ENCODE measurements at places on chromosomes 1 and 21.

DNA sequence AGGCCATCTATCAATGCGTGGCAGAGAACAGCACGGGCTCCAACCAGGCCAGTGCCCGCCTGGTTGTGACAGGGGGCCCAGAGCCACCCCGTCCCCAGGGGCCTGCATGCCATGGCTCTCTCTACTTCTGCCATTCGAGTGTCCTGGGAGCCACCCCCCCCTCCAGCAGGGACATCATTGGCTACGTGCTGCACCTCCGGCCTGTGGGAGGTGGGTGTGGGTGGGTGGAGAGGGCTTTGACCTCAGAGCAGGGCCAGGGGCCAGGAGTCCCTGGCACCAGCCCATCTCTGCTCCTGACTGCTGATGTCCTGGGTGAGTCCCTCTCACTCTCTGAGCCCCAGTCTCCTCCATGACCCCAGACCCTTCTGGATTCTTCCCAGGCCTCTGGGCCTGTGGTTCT, 25.3 kb downstream of the SLC27A3 start:
- DNase-seq, result no peak

DNA sequence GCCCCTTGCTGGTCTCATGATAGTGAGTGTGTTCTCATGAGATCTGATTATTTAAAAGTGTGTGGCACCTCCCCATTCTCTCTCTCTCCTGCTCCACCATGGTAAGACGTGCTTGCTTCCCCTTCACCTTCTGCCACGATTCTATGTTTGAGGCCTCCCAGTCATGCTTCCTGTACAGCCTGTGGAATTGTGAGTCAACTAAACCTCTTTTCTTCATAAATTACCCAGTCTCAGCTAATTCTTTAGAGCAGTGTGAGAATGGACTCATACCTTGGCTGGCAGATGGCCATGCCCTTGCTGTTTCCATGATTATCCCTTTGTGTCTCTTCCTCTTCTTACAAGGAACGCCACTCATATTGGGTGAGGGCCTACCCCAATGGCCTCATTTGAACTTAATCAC, 40.3 kb downstream of the PSMG1 start:
- DNase-seq, result no peak

DNA sequence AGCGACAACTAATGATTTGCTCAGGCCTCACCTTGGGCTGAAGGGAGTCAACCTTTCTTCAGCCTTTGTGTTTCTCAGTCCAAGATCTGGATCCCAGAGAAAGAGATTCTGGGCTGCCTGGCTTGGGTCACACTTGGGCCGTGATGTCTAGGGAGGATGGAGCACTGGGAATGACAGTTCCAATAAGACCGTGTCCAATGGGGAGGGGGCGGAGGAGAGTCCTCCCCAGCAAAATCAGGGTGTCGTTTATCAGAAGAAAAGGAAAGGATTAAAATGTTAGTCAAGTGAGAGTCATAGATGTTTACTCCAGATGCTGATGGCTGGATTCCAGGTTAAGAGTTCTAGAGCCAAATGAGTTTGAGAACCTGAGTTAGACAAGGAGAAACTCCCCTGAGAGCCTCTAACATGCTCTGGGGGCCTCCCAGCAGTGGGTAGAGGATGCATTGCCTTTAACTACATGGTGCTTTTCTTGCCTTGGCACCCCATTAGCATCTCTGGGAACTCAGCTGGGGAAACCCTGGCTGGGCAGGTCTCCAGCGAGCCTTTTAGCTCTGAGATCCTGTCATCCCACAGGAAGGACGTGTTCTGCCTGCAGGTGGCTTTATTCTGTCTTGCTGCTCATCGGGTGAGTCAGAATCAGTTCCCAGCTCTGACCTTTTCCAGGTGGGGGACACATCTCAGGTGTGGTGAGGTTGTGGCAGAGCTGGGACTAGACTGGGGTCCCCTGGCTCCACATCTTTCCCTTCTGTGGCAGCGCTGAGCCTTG, 22.2 kb downstream of the NIPAL3 start:
- DNase-seq, result no peak

GRCh38 chr21:34148826-34149558, 75.6 kb downstream of the MRPS6 start:
- DNase-seq, result no peak

- no peak for DNase-seq
Measured at GRCh38 chr1:173020138-173020750, 30.5 kb downstream of the TNFSF18 start.

DNA sequence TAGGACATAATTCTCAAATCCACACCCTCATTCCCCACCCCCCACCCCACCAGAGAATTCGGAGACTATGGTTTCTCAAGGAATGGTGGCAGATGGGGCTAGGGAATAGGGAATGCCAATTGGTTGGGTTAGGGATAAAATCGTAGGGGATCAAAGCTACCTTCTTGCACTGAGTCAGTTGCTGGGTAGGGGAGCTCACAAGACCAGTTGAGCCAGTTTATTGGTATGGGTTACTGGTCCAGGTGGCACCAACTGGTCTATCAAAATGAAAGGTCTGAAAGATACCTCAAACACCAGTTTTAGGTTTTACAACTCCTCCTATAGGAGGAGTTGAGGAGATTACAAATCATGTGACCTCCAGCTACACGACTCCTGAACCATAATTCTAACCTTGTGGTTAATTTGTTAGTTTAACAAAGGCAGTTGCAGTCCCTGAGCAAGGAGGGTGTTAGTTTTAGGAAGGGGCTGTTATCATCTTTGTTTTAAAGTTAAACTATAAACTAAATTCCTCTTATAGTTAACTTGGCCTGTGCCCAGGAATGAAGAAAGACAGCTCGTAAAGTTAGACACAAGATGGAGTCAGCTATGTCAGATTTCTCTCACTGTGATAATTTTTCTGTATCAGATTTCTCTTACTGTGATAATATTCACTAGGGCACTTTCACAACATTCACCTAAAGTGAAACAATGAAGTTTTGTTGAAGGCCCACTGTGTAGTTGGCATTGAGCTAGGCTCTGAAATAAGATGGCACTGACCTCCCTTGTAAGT, 2.5 kb downstream of the SHISAL2A start:
- DNase-seq, result no peak

DNA sequence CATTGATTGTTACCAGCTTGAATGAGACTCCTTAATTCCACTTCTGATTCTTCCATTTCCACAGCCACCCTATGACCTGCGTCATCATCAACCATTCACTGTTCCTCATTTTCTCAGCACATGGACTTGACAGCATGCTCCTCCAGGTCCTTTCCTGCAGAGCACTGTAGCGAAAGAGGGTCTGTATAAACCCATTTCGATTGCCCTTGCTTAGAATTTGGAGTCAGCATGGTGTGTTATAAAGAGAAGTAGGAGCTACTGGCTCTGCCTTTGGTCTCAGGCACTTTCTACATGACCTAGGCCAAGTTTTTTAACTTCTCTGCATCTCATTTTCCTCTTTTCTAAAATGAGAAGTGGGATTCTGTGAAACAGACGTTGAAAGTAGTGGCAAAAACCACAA, 133.8 kb downstream of the AK5 start:
- no peak for DNase-seq

DNA sequence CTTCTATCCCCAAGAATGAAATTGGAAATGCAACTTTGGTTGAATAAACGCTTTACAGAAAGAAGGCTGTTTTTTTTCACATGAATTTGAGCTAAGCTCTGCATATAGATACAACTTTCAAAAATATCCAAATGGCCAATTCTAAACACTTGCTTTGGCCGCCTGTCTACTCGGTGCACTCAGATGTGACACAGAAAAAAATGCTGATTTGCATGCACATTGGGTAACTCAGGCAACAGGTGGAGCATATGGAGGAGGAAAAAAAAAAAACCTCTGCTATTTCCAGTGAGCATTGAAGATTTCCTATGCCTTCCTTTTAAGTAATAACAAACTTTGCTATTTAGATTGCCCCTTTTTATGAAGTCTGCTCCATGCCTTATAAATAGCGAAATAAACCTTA, 262.5 kb downstream of the GRIK1 start:
- DNase-seq, result no peak

DNA sequence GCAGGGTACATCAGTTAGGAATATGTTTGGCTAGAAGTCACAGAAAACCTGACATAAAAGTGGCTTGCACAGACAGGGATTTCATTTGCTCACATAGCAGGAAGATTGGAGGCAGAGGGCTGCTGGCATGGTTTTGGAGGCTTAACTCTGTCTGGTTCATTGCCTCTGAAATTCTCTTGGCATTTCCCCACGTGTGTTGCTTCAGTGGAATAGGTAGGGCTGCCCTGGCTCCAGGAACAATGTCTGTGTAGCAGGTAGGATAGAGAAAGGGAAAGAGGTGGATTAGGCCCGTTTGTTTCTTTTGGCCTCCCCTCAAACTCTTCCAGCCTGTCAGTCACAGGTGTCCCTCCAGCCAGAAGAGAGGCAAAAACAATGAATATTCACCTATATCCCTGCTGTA, 20.5 kb upstream of the SIPA1L2 start:
- no peak for DNase-seq

DNA sequence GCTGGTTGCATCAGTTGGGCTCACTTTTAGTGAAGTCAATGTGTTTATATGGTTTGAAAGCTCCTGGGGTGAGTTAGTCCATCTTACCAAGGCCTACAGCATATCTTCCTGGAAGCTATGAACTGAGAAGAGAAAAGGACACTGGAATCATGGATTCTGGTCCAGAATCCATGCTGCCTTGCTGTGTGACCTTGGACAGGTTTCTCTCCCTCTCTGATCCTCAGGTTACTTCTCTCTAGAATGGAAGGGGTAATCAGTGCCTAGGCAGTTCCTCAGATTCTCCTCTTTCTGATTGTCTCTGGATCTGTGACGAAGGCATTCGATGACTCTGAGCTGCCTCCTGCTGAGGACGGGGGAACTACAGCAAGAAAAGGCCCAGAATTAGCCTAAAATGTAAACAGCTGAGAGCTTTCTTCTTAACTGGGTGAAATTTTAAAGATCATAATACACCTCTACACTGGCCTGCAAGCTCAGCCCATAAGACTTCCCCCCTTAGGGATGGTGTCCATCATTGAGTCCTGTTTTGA, 425.0 kb upstream of the VAMP3 start:
- no peak for DNase-seq

DNA sequence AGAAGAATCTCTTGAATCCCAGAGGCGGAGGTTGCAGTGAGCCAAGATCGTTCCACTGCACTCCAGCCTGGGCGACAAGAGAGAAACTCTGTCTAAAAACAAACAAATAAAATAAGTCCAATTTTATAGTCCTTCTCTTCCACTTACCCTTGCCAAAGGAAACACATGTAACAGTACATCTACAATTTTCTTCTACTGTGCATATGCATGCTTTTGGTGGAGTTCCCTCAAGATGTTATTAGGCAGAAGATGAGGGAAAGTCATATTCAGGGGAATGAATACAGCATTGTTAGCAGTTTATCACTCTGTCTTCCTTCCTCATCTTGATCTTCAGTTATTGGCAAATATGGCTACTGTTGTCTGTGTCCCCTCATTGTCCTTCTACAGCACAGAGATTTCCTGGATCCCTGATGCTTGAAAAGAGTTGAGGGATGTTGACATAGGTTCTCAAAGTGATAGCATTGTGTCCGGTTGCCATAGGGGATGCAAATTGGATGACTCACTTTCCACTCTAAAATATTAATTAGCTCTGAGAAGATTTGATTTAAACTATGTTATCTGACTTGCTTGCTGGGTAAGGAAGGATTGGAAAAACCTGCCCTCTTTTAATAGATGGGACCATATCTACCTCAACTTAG, 1173.6 kb downstream of the KCNT2 start:
- DNase-seq, result no peak

GRCh38 chr1:3018051-3018471, 3.2 kb upstream of the ACTRT2 start:
- DNase-seq, result no peak

DNA sequence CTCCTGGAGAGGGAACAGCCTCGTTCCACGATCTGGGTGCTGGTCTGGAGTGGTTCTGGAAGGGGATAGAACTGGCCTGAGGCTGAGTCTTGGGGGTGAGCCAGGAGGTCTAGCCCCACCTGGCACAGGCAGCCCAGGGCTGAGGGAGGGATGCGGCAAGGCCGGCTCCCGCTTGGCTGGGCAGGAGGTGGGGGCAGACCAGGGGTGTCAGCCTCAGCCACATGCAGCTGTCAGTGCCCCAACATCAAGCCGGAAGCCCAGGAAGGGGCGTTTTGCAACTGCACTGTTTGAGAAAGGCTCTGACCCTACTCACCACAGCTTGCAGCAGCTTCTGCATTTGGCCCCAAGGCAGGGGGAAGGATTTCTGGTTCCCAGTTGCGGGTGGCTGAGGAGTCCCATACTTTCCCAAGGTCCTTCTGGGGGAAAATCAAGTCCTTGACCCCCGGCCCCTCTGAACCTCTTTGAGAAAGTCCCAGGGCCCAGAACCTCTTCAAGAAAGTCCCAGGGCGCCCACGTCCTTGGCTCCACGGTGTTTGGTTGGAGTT, 2.0 kb downstream of the EFHD2 start:
- DNase-seq, result no peak

- no peak for DNase-seq
Measured at GRCh38 chr1:85573322-85573721, 7.2 kb upstream of the CCN1 start.

DNA sequence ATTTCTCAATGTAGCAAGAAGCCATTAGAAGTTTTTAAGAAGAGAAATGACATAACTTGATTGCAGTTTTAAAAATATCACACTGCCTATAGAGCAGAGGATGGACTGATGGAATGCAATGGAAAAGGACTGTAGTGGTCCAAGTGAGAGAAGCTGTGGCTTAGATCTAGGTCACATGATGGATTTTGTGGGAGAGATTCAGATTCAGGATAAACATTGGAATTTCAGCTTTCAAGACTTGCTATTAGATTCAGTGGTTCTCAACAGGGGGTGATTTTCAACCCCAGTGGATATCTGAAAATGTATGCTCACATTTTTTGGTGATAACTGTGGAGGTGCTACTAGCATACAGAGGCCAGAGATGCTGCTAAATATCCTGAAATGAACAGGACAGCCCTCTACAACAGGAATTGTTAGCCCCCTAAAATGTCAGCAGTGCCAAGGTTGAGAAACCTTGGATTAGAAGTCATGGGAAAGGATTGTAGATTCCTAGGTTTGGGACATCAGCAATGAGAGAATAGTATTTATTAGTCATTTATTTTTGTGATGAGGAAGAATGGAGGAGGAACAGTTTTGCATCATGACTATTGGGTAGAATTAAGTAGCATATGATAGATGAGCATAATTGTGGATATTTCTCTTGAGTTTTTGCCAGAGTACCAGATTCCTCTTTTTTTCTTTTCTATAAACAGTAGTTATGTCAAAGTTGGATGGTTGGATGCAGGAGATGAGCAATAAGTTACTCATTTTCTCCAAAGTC, 30.1 kb upstream of the KCNK2 start:
- DNase-seq, result no peak

DNA sequence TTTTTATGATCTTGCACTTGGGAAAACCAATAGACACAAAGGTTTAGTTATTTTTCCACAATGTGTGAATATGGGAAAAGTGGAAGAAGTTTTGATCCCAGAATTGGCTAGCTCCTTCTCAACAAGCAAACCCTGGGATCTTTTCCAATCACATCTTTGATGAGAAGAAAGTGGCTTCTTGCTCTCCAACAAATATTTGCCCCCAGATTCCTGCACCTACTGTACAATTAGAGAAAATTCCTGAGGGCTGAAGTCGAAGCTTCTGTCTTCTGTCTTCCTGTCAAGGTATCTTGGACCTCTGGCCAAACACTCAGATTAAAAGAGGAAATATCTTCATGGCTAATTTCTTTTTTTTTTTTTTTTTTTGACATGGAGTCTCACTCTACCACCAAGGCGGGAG, 113.1 kb upstream of the SLC45A1 start:
- DNase-seq, result no peak

All from activated T-helper 9 cell treated with anti-CD3 and anti-CD28 coated beads, Interleukin-2, amount 50 U/mL, for 16 hours (primary cell).